ENCODE measurements at places on chromosomes 2 and 18.

- DNase-seq: no peak
Measured at GRCh38 chr18:66077066-66077465, 326.3 kb downstream of the CDH7 start.

DNA sequence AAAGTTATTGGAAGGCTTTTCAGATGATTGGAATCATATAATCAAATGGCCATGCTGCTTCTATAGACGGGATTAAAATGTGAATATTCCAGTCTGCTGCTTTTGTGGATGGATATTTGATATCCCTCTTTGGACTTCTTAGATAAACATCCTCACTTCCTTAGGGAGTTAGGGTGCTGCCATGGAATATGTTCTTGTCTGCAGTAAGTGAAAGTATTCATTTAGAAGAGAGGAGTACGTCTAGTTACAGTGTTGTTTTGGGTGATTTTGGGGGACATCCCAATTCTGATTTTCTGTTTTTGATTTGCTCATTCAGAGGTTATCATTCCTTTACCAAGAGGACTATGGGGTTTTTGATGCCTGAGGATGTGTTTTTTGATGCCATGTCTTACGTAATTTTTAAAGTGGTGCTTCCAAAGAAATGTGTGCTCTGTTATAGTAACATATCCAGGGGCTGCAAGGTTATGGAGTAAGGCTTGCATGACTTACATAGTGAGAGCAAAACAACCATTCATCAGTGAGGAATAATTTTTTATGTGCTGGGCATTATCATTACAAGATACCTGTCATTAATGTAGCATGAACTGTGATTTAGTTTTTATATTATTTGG, 33.6 kb downstream of the ASXL3 start:
- no peak for DNase-seq

- no peak for DNase-seq
Measured at GRCh38 chr2:196448407-196449079, 191.0 kb upstream of the CCDC150 start.

- no peak for DNase-seq
Measured at GRCh38 chr2:44170311-44170717, 1.6 kb downstream of the PPM1B start.

- no peak for DNase-seq
Measured at GRCh38 chr2:71589763-71590162, 136.4 kb downstream of the DYSF start.

GRCh38 chr2:110146183-110146944, 30.7 kb upstream of the MALL start:
- DNase-seq: no peak

- no peak for DNase-seq
Measured at GRCh38 chr2:220930271-220931076, 641.6 kb downstream of the EPHA4 start.

GRCh38 chr2:197707316-197708213, 2.4 kb downstream of the MARS2 start:
- DNase-seq: no peak

DNA sequence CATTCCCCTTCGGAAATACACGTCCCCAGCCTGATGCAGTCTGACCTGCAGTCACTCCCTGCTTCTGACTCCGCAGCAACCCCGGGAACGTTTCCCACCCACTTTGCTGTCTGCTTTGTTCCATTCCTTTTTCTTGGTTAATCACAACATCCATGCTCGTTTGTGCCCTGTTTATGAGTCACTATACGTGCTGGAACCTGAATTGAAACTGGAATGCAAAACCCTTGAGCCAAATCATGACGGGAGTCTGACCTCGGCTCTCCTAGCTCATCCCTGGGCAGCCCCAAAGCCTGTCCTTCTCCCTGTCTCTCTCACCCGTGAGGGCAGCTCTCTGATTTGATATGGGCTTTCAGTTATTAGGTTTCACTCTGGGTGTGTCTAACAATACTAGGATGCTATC, 57.1 kb upstream of the RNF152 start:
- no peak for DNase-seq

DNA sequence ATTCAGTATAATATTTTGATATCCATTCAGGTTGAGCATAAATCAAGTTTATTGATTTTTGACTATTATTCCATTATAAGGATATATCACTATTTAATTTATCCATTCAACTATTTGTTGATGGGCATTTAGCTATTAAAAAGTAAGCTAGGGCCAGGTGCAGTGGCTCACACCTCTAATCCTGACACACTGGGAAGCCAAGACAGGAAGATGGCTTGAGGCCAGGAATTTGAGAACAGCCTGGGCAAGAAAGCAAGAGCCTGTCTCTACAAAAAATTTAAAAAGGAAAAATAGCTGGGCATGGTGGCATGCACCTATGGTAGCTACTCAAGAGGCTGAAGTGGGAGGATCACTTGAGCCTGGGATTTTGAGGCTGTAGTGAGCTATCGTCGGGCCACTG, 183.5 kb downstream of the HNMT start:
- no peak for DNase-seq
